ENCODE measurements at places on chromosomes 7 and 10.

DNA sequence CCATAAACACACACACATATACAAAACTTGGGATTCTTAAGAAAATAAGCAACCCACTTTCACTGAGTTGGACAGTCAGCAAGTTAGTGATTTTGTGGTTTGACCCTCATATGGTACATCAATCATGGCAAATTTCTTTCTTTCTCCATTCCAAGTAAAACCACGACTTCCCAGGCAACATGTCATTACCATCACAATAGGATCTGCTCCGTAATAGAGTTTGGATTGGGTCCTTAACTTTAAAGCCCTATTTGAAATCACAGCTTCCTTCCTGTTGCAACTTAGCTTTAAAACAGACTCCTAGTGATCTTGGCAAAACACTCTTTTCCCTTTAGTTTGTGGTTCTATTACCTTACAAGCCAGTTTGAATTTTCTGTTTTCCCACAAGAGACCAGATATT lies 483.6 kb downstream of the INHBA start:
- DNase-seq, result no peak

- no peak for DNase-seq
These were observed 269.6 kb downstream of the ELFN1 start for GRCh38 chr7:1939434-1940401.

DNA sequence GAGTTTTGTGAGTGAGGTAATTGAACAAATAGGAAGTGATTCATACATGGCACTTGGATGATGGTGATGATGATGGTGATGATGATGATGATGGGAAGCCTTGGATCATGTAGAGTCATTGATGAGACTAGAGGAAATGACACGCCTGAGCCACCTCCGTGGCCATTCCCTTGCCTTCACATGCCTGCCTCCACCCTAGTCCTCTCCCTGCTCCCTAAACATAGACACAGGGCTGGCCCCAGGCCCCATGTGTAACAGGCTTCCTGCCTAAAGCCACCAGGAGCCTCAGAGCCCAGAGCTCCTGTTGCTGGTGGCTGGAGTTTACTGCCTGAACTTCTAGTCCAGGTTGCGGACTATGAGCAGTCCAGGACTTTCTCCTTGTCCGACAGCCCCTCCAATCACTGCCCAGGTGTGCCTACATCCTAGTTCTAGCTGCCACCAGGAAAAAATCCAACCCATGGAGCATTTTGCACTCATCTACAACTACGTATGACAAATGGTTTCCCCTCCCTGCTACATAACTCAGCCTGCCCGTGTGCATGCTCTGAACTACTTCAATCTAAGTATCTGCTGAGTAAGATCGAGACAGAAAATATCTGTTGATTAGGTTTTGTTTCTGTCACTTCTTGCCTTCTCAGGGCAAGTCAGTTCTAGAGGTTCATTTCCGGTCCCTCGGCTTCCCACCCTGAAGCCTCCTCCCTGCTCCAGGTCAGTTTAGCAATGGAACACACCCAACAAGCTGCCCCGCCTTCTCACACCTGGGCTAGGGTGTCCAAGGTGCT lies 35.5 kb upstream of the KDM7A start:
- no peak for DNase-seq

GRCh38 chr10:3172081-3172445 lies 519 bp downstream of the PITRM1 start:
- DNase-seq, result no peak

- no peak for DNase-seq
These were observed 916 bp downstream of the LAMB1 start for GRCh38 chr7:108001764-108002725.

DNA sequence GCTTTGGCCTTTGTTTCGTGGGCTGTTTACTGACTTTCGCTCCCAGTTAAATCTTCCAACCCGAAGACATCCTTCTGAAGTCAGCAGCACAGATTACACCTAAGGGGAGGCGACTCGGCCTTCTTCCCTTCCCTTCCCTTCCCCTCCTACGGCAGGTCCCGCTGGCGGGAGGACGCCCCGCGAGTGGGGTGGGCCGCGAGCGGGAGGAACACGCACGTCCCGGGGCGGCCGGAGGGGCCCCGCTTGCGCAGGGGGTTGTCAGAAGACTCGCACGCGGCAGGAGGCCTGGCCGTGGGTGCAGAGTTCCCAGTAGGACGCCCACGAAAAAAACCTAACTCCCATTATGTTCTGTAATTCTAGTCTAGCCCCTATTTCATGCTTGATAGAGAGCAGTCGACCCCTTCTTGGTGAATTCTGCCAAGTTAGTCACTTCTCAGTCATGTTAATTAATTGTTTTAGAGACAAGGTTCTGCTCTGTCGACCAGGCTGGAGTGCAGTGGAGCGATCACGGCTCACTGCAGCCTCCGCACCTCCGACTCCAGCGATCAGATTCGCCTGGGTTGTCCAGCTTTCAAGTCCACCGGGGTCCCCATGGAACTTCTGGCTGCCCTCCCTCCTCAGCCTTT lies 19.2 kb upstream of the ZNF32 start:
- no peak for DNase-seq

DNA sequence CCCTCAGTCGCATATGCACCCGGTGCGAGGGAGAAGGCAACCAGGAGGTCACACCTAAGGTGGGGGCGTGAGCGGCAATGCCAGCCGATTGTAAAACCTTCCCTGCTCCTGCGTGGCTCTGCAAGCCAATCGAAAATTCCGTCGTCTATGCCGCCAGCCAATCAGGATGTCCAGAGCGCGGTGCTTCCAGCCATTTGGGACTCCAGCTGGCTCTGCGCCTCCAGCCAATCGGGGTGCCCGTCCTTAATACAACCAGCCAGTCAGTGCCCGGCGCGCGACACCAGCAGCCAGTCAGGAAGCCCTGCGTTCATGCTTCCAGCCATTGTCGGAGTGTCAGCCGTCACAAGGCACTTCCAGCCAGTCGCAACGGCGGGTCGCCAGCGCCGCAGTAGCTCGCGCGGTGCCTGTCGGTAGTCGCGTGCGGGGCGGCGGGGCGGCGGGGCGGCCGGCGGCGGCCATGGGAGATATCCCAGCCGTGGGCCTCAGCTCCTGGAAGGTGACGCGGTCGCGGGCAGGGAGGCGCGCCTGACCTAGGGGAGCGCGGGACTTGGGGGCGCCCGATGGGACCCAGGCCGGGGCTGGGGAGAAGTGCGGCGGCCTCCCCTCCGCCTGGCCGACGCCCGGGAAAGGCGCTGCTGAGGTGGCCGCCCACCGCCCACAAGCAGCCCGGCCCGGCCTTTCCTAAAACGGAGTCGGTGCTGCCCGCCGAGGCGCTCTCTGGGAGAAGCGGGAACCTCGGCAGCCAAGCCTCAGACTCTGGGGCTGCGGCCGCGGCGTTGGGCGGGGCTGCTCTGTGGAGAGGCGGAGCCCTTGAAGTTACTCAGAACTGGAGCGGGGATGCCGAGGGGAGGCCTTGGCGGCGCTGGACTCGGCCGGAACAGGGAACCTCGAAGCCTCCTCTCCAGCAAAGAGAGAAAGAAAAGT lies at the start of gene AKR1E2:
Gene AKR1E2, plus strand, starts transcription at position 340 of the 924 bp plus-strand sequence. Its CDS starts 118 bp downstream, at position 458.
- DNase-seq, result peak; percentile 27

- DNase-seq, result no peak
These were observed 12.2 kb downstream of the CPA2 start for GRCh38 chr7:130278860-130279259.

Data from activated naive CD8-positive, alpha-beta T cell treated with anti-CD3 and anti-CD28 coated beads, Interleukin-2, amount 50 U/mL, for 16 hours (primary cell).